ENCODE measurements at places on chromosomes 16 and 17. TPM values are rescaled to one million over a fixed set of nuclear protein-coding genes. Genes with fewer than 3 reads are reported as not detected.

FBXL16 gene
- 28.0 TPM for total RNA-seq

- H3K4me1 ChIP-seq = no peaks in the 10 kb centered on the region
- no peaks in the 10 kb centered on the region for H3K36me3 ChIP-seq
- DNase-seq = no peak
- H3K27ac ChIP-seq = no peak overlapping the region
Measured at GRCh38 chr17:41392278-41392677, 5.1 kb downstream of the KRT31 start.

DNA sequence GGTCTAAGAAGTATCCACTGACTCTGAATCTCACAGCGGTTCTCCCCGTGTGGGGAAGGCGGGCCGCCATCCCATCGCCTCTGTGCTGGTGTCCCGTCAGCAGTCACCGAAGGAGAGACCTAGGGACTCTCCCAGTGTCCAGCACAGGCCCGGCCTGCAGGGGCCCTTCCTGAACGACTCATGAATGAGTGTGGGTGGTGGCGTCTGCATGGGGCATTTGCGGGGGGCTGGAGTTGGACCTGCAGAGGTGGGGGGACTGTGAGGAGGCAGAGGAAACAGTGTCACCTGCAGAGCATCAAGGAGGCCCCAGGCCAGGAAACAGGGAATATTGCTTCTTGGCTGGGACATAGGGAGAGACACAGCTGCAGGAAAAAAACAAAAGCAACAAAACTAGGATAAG is 10.3 kb downstream of the KCNG4 start:
- peaks cover 23% of the 10 kb centered on the region for H3K4me1 ChIP-seq
- no peak for DNase-seq
- H3K4me3 ChIP-seq = no peak overlapping the region
- no peaks in the 10 kb centered on the region for H3K36me3 ChIP-seq
- no peaks in the 10 kb centered on the region for H3K27me3 ChIP-seq

DNA sequence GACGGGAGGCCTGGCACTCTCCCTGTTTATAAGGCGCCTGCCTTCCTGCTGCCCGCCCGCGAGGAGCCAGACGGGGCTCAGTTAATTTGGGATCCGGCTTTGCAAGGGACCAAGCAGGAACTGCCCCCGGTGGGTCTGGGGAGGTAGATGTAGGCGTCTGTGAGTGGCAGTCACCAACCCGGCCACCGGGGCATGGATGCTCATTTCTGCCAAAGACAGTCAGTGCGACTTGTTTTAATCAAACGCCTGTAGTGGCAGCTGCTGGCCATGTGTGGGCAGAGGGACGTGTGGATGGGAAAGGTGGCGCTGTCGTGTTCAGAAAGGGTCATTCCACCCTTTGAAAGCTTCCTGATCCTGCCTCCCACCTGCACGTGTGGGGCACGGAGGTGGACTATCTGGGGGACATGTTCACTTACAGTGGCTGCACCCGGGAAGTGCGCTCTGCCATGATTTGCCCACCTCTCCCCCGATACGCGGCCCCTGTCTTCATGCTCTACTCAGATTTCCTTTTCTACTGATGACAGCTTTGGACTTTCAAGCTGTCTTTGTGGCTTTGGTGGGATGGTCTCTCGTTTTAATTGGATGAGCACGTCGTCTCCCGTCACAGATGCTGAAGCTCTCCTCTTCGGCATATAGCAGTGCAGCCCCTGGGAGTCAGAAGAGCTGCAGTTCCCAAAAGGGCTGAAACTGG is 60.3 kb upstream of the CIBAR2 start:
- peak; percentile 30 for DNase-seq
- H3K4me1 ChIP-seq = peaks cover 49% of the 10 kb centered on the region
- H3K27me3 ChIP-seq = no peaks in the 10 kb centered on the region
- peak overlapping the region; percentile 52 for H3K4me3 ChIP-seq
- peak overlapping the region; percentile 76 for H3K27ac ChIP-seq

DNA sequence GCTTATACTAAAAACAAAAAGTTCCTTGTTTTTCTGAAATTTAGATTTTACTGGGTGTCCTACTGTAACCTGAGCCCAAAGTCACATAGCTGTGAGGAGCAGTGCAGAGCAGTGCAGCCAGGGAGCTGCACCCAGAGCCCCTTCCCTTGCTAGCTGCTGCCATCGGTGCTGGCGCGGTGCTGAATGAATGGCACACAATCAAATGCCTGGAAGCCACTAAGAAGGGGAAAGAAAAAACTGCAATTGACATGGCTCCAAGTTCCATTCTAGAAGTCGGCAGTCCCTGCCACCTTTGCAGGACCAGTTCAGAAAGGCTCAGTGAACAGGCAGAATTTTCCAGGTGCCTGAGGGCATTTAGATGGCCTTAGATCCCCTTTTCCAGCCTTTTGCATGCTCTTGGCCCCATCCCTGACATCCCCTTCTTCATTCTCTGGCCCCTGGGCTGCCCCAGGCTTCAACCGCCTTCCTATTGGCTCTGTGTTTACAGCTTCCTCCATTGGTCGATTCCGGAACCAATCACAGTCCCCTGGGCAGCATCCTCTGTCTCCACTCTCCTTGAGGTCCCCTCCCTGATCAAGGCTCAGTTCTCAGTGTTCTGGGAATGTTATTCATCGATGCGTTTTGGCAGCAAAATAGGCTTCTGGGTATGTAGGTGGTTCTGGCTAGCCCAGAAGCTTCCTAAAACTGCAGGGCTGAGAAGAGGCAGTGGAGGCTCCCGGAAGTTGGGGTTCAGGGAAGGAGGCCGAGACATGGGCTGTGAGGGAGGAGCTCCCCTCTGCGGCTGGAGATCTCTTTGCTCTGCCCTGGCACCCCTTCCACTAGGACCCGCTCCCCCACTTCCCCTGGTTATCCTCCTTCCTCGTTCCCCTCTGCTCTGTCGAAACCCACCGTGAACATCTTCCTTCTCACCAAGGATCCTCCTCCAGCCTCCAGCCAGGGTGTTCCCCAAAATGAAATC is 37.9 kb downstream of the ATP2C2 start:
- H3K4me3 ChIP-seq = no peak overlapping the region
- no peak for DNase-seq
- peaks cover 5% of the 10 kb centered on the region for H3K27me3 ChIP-seq

- peak overlapping the region; percentile 10 for H3K27ac ChIP-seq
- DNase-seq = no peak
- H3K4me1 ChIP-seq = peaks cover 32% of the 10 kb centered on the region
- no peak overlapping the region for H3K4me3 ChIP-seq
Measured at GRCh38 chr17:75684924-75685323, 17.8 kb downstream of the SAP30BP start.

DNA sequence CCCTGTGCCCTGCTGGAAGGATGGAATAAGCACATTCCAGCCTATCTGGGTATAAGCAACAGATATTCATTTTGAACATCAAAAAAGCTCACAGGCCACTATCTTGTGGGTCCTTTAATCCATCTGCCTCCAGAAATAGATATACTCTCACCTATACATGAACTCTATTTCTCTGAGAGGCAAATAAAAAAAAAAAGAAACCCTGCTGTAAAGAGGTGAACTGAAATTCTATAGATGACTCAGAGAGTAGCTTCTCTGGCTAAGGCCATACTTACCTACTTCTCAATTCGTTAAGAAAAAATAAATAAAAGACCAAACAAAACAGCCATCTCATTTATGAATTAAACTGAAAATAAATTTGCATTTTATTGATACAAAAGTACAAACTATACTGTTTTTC is 86.3 kb downstream of the DYNLRB2 start:
- no peaks in the 10 kb centered on the region for H3K27me3 ChIP-seq
- no peaks in the 10 kb centered on the region for H3K36me3 ChIP-seq
- DNase-seq = no peak
- no peak overlapping the region for H3K4me3 ChIP-seq
- no peak overlapping the region for H3K27ac ChIP-seq

GRCh38 chr16:11752856-11753255 is 10.2 kb upstream of the TXNDC11 start:
- no peaks in the 10 kb centered on the region for H3K27me3 ChIP-seq
- no peak overlapping the region for H3K4me3 ChIP-seq
- H3K36me3 ChIP-seq = peaks cover 17% of the 10 kb centered on the region
- no peak for DNase-seq
- no peak overlapping the region for H3K27ac ChIP-seq
- H3K4me1 ChIP-seq = peaks cover under 1% of the 10 kb centered on the region

DNA sequence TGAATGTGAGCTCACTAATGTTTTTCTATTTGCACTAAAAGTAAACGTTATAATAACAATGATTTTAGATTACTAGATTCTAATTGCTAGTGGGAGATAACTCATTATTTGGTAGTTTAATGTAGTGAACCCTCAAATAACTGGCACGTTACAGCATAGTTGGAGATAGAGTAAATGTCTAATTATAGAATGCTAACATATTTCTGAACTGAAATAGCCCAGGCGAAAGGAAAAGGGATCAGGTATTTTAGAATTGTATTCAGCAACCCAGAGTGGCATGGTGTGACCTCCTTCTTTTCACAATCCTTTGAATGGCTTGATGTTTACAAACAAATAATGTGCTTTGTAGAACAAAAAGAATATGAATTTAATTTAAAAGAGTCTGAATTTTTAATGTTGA is 1221.2 kb downstream of the CDH8 start:
- no peak overlapping the region for H3K4me3 ChIP-seq
- DNase-seq = no peak
- H3K27ac ChIP-seq = no peak overlapping the region
- H3K36me3 ChIP-seq = no peaks in the 10 kb centered on the region
- no peaks in the 10 kb centered on the region for H3K27me3 ChIP-seq

- H3K27ac ChIP-seq = no peak overlapping the region
- peaks cover 3% of the 10 kb centered on the region for H3K27me3 ChIP-seq
- no peak for DNase-seq
- no peak overlapping the region for H3K4me3 ChIP-seq
- no peaks in the 10 kb centered on the region for H3K4me1 ChIP-seq
Measured at GRCh38 chr17:33811984-33812577, 443.0 kb upstream of the CCL2 start.

DNA sequence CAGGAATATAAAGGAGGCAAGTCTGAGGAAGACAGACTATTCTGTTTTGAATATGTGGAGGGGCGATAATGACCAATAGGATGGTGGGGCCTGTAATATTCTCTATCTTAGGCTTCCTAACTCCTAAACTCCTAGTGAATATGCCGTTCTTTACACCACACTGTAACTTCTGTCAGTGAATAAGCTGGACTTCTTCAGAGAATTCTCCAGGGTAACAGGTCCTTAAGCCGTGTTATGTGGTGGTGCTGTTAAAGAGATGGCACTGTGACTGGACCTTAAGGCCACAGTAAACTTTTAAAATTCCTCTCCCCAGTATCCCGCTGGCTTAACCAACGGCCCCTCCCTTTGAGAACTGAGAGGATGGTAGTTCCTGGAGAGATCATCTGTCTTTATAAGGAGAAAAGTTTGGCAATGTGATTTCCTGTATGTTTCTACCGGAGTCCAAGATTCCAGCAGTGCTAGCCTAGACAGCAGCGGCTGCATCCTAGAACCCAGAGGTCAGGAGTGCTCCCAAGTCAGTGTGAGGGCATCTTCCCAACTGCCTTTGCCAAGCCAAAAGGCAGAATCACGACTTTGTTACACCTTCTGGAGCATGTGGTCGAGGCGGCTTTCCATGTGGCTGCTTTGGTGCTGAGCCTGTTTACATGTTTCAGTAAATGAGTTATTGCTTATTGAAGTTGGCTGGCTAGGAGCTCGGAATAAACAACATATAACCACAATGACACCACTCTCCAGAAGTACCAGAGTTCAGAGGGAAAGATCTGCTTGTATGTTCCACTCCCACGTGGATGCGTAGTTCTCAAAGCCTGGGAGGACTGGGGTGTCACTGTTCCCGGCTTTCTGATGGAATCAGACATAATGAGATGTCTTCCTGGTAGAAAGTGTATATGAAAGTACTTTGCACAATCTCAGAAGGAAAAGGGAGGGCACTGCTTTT is 41.0 kb downstream of the TUBD1 start:
- no peaks in the 10 kb centered on the region for H3K27me3 ChIP-seq
- peak overlapping the region; percentile 100 for H3K27ac ChIP-seq
- H3K4me3 ChIP-seq = no peak overlapping the region
- peaks cover 66% of the 10 kb centered on the region for H3K4me1 ChIP-seq

DNA sequence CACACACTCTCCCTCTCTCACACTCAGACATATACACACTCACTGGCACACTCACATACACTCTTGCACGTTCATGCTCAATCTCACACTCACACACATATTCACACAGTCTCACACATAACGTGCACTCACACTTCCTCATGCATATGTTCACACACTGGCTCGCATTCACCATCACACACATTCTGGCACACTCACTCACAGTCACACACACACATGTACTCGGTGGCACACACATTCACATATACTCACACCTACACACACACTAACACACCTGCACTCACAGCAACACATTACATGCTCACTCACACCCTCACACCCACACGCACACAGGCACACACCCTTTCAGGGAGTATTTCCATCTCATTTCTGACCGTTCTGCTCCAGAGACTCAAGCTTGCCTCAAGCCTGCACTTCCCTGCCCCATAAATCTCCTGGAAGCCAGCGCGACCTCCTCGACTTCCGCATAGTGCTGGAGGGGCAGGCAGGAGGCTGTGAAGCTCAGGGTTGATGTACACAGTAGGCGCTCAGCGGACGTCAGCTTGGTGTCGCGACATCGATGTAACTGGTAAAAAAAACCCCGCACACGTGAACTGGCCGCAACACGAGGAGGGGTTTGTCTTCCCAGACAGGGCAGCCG is 66.7 kb upstream of the FOXF1 start:
- H3K27ac ChIP-seq = no peak overlapping the region
- H3K27me3 ChIP-seq = no peaks in the 10 kb centered on the region
- no peak overlapping the region for H3K4me3 ChIP-seq
- H3K4me1 ChIP-seq = no peaks in the 10 kb centered on the region

GRCh38 chr16:87436225-87437172 is 44.4 kb downstream of the MAP1LC3B start:
- DNase-seq = no peak
- H3K36me3 ChIP-seq = no peaks in the 10 kb centered on the region
- no peak overlapping the region for H3K27ac ChIP-seq
- H3K4me3 ChIP-seq = no peak overlapping the region

DNA sequence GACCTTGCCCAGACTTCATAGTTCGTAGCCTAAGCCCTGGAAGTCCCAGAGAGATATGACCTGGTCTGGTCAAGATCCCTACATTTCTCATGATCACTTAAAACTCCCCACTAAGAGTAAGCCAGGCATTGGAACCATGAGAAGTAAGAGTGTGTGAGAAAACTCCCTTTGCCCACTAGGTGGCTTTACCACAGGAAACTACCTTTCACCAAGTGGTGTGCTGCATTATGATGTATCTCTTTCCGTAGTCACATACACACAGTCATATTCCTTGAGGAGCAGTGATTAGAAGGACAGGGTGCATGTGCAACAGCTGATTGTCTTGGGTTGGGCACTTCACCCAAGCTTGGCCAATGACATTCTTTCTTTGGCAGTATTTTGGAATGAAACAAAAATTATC is 639.3 kb downstream of the KCNJ2 start:
- DNase-seq = no peak
- H3K4me1 ChIP-seq = no peaks in the 10 kb centered on the region
- no peaks in the 10 kb centered on the region for H3K27me3 ChIP-seq
- no peak overlapping the region for H3K27ac ChIP-seq

GRCh38 chr17:40485851-40486521 is 15.4 kb downstream of the TNS4 start:
- no peak overlapping the region for H3K4me3 ChIP-seq
- peak; percentile 51 for DNase-seq

- H3K27ac ChIP-seq = no peak overlapping the region
- no peak for DNase-seq
- no peaks in the 10 kb centered on the region for H3K36me3 ChIP-seq
Measured at GRCh38 chr16:901715-902601, 68.8 kb downstream of the LMF1 start.

Data from Panc1 (cell line).